ENCODE measurements at places on chromosomes 4 and X. TPM values are rescaled to one million over a fixed set of nuclear protein-coding genes. Genes with fewer than 3 reads are reported as not detected.

DNA sequence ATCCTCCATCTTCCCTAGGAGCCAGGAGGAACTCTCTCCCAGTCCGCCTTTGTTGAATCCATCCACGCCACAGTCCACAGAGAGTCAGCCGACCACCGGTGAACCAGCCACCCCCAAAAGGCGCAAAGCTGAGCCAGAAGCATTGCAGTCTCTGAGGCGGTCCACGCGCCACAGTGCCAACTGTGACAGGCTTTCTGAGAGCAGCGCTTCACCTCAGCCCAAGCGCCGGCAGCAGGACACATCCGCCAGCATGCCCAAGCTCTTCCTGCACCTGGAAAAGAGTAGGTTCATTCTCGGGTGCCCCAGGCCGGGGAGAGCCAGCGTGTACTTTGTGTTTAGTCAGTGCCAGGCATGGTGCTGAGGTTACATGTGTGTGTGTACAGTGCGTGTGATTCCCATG is 7.4 kb downstream of the MSL3 start:
- no peak for DNase-seq

GRCh38 chr4:151199319-151200190 is 77.4 kb upstream of the PRSS48 start:
- no peak for DNase-seq

- no peak for DNase-seq
These were observed 362.9 kb downstream of the DHRSX start for GRCh38 chrX:2137882-2138281.

GATA1 gene
- total RNA-seq, result not detected

TEX13D gene
- total RNA-seq, result not detected

ZNF595 gene
- 4.2 TPM for total RNA-seq

JCHAIN gene
- not detected for total RNA-seq

SLC26A1 gene
- not detected for total RNA-seq
